ENCODE measurements at places on chromosomes 3 and 15.

DNA sequence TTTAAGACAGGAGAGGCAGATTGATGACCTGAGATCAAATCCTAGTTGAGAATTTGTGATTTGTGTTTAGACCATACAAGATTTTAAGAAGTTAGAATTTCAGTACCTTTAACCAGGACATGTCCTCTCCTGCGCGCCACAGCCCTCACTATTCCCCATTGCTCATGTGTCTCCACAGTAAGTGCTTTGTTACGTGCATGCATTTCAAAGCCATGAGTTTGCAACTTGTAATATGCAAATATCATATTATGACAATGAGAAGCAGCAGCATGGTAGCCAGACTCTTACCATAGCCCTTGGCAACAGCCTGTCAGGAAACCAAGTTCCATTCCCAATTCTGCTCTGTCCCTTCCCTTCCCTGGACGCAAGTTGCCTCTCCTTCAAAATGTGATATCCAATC is 73.3 kb upstream of the ATP13A5 start:
- no peak for DNase-seq

GRCh38 chr3:55426486-55426885 is 60.6 kb downstream of the WNT5A start:
- DNase-seq = no peak

DNA sequence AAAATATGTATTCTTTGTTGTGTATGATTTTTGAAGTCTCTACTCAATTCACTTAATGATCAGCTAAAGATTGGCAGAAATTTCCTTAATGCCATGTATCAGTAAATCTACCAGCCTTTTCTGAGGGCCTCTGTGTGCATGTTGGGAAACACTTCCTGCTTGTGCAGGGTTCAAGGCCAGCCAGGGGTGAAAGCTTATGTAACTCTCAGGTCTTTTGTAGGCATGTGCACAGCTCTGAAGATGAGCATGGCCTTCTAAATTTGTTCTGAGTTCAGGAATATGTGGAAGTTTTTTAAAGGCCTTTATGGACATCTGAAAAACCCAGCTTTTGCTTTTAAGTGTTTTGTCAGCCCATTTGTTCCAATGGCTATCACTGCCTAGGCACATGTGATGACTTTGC is 82.7 kb downstream of the ROBO1 start:
- DNase-seq = no peak

GRCh38 chr15:39287322-39288195 is 293.3 kb upstream of the THBS1 start:
- DNase-seq = peak; percentile 2

DNA sequence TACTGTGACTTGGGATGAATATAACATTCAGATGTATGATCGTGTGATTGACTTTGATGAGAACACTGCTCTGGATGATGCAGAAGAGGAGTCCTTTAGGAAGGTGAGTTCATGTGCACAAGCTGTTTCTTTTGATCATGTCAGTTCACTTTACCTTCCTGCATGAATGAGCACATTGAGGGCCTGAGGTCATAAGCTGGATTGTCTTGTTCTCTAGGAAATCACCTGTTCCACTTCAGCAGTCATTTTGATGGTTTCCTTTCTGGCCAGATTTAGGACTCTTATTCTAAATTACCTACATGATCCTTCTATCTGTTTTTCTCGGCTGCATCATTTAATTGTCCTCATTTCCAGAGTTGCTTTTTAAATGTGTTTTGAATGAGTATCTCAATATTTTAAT is 4.1 kb downstream of the RCN2 start:
- DNase-seq = no peak

- DNase-seq = peak; percentile 40
Measured at GRCh38 chr3:185825006-185825638, at the start of gene IGF2BP2. Gene IGF2BP2 (minus strand): TSS chr3:185825042. CDS start chr3:185824960, 82 bp downstream.

DNA sequence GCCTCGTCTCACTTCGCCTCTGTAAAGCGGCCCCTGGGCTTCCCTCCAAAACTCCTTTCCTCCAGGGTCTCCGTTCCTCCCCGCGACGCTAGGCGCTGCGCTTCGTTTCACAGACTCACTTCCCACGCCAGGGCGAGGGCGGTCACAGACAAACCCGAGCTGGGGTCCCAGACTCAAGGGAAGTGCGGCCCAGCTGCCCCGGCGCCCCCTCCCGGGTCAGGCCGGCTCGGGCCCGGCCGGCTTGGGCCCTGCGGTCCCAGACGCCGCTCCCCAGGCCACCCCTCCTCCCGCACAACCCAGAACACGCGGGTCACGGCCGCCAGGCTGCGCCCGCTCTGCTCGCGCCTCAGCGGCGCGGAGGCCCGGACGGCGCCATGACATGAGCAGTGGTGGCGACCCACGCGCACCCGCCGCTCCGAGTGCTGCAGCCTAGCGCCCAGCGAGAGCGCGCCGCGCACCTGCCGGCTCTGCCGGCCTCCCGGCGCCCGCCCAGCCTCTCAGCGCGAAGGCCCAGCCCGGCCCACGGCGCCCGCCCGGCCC is 547 bp downstream of the NUP210 start:
- no peak for DNase-seq

DNA sequence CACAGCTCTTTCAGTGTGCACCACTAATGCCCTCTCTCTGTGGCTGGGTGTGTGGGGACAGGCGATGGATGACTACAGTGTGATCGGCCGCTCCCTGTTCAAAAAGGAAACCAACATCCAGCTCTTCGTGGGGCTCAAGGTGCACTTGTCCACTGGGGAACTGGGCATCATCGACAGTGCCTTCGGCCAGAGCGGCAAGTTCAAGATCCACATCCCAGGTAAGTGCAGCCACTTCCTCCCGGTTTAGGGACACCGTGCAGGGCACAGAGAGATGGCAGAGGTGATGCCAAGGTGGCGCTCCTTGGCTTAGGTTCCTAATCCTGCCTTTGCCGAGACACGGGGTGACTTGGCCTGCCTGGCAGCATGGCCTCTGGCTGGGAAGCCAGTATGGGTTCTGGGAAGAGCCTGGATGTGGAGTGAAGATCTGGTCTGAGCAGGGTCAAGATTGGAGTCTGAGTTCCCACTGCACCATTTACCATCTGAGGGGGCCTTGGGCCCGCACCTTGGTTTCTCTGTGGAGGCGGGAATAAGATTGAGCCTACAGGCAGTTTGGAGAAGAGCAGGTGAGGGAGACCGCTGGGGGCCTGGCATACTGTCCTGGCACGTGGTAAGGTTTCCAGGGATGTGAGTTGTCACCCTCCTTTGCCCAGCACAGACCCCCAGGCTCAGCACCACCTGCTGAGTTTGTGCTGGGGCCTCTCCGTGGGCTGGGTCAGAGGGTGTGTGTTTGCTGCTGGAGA is 108.4 kb downstream of the DNAJB8 start:
- DNase-seq = no peak

GRCh38 chr3:117435506-117435905 is 725.9 kb downstream of the TUSC7 start:
- DNase-seq = no peak

GRCh38 chr3:107987036-107987939 is 103.5 kb downstream of the CD47 start:
- peak; percentile 69 for DNase-seq

- no peak for DNase-seq
Measured at GRCh38 chr3:195187609-195188425, 83.1 kb downstream of the XXYLT1 start.

- no peak for DNase-seq
Measured at GRCh38 chr3:69283496-69283895, 102.4 kb downstream of the FRMD4B start.

- no peak for DNase-seq
Measured at GRCh38 chr3:56989169-56989976, 71.1 kb upstream of the SPATA12 start.
